ENCODE measurements at places on chromosomes 11 and 22. TPM values are rescaled to one million over a fixed set of nuclear protein-coding genes. Genes with fewer than 3 reads are reported as not detected.

POU2AF2 gene
- not detected for total RNA-seq

PANX3 gene
- total RNA-seq: not detected

VPS51 gene
- total RNA-seq: 225 TPM

TRIM44 gene
- 71.1 TPM for total RNA-seq

GAB4 gene
- total RNA-seq: not detected

OR5A2 gene
- not detected for total RNA-seq

KRTAP5-8 gene
- 0.49 TPM for total RNA-seq

FIBIN gene
- not detected for total RNA-seq

C22orf31 gene
- not detected for total RNA-seq

FREY1 gene
- 6.6 TPM for total RNA-seq

SERHL2 gene
- total RNA-seq: 5.0 TPM
